NCI-H1048 (cell line): ENCODE measurements at places on chromosomes 1 and 21.

DNA sequence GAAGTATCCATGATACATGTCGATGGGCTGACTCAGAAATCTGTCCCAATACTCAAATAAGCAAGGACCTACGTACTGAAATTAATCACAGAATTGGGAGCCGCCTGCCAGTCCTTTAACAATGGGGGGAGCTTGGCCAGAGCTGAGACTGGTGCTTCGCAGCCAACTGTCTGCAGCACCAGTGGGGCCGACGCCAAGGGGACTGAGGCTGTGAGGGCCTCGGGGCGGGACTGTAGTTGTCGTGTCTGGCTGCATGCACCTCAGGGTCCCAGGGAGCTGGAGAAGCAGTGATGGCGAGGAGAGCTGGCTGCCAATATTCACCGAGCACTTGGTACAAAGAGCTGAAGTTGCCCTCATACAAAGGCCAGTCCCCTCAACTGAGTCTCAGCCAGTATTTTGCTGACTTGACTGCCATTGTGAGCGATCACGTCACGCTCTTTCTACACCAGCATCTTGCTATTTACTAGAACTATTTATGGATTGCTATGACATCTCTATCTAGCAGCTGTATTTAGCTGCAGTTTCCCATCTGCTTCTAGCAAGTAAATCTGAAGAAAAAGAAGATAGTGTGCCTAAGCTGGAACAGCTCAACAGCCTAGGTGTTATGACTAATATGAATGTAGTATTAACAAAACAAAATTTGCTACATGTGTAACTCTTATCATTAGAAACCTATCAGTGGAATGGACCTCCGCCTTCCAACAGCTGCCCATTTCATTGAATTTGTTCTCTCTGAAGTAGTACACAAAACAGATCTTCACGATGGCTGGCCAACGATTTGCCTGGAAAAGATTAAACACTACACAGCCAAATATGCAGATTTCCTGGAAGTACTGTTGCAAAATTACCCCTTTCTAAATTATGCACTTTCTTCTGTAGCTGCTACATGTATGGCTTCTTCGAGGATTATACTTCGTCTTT, 29.1 kb downstream of the EVI5 start:
- DNase-seq = no peak

GRCh38 chr1:58905628-58906221, 121.9 kb upstream of the JUN start:
- no peak for DNase-seq

- no peak for DNase-seq
Observed at GRCh38 chr1:227903614-227904501, 43.9 kb downstream of the WNT9A start.

GRCh38 chr1:165897326-165898303, 70.2 kb downstream of the UCK2 start:
- no peak for DNase-seq

GRCh38 chr1:231517076-231517475, 11.4 kb upstream of the TSNAX start:
- no peak for DNase-seq
